Naive thymus-derived CD8-positive, alpha-beta T cell (primary cell): ENCODE measurements at places on chromosomes 11 and 22. TPM values are rescaled to one million over a fixed set of nuclear protein-coding genes. Genes with fewer than 3 reads are reported as not detected.

DNA sequence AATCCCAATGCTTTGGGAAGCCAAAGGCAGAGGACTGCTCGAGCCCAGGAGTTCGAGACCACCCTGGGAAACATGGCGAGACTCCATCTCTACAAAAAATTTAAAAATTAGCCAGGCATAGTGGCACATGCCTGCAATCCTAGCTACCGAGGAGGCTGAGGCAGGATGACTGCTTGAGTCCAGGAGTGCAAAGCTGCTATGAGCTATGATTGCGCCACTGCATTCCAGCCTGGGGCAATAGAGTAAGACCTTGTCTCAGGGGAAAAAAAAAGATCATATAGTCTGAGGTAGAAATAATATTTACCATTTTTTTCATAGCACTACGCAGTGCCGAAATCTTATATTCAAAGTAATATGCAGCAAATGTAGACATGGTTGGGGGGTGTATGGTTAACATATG, 47.8 kb downstream of the MRTFA start:
- no peak for DNase-seq

- no peak for DNase-seq
These were observed 9.4 kb upstream of the RTCB start for GRCh38 chr22:32421484-32421883.

- DNase-seq: no peak
These were observed 56.7 kb downstream of the PHF21B start for GRCh38 chr22:44952863-44953746.

GRCh38 chr11:120558744-120559431, 47.3 kb downstream of the GRIK4 start:
- DNase-seq: no peak

- no peak for DNase-seq
These were observed 23.4 kb downstream of the SYN3 start for GRCh38 chr22:33034753-33035152.

- DNase-seq: no peak
These were observed 23.6 kb downstream of the PTPRJ start for GRCh38 chr11:48003926-48004325.

DNA sequence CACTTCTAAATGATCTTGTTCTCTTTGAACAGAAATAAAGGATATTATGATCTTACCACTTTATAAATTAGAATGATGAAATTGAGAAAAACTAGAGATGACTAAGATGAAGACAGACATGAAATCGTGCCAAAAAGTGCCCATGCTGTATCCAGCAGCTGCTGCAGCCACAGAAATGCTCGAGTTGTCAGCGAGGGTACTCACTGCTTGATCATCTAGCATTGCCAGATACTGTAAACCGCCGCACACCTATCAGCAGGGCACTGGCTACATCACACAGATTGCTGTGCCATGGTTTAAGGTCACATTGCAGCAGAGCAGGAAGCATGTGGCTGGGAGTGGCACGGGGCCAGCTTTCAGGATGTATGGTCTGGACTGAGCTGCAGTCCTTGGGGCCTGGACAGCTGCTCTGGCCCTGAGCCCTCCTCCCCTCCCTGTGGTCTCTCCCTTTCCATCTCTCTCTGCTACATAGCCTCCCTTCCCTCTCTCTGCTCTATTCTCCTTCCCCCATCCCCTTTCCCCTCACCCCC, 51.0 kb upstream of the SEPTIN5 start:
- no peak for DNase-seq

- DNase-seq: no peak
These were observed 2.0 kb upstream of the ROBO3 start for GRCh38 chr11:124863137-124863825.

DNA sequence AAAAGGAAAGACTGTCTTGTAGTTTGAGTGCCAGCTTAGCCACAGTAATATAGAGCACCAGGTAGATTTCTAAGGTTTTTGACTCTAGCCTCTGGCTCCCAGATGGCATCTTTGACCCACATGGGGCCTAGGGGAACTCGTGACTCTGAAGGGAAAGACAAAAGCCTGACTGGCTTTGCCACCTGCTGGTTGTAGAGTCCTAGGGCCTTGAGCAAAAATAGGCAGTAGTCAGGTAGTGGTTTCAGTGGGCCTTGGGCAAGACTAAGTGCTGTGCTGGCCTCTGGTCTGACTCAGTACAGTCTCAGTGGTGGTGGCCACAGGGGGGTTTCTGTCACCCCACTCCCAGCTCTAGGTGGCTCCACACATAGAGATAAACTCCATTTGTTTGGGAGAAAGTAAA, 349.4 kb downstream of the FAM181B start:
- no peak for DNase-seq

DNA sequence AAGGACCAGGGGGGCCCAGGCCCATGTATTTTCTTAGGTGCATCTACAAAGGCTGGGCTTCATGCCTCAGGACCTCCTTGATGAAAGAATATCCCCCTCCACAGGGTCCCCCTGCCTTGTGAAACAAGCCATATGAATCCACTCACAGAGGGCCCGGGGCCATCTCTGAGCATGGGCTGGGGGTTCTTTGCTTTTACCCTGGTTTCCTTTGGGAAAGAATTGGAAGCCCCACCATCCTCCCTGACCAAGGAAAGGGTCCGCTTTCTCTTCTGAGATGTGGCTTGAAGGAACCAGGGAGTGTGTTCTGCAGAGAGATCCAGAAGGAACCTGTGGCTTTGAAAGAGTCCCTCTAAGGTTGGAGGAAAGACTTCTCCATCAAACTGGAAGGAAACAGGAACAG, 9.2 kb upstream of the ANO1 start:
- DNase-seq: no peak

GRCh38 chr11:119000906-119001305, 3.0 kb downstream of the CENATAC start:
- DNase-seq: no peak

GRCh38 chr11:92793189-92793588, 176.3 kb upstream of the MTNR1B start:
- no peak for DNase-seq

DNA sequence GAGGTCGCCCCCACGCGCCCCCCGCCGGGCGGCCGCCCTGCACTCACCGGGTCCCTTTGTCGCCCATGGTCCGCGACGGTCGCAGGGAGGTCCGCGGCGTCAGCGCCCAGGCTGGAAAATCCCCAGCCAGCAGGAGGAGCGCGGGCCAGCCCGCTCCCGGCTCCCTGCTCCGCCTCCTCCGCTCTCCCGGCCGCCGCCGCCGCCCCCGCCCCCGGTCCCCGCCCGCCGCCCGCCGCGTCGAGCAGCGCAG, at the start of gene ARRB1:
ARRB1 (minus strand) TSS at position 121 of the 250 bp plus-strand sequence; CDS start at position 67, 54 bp downstream.
- no peak for DNase-seq

GRCh38 chr22:24727218-24727851, 47.2 kb downstream of the PIWIL3 start:
- DNase-seq: no peak

DNA sequence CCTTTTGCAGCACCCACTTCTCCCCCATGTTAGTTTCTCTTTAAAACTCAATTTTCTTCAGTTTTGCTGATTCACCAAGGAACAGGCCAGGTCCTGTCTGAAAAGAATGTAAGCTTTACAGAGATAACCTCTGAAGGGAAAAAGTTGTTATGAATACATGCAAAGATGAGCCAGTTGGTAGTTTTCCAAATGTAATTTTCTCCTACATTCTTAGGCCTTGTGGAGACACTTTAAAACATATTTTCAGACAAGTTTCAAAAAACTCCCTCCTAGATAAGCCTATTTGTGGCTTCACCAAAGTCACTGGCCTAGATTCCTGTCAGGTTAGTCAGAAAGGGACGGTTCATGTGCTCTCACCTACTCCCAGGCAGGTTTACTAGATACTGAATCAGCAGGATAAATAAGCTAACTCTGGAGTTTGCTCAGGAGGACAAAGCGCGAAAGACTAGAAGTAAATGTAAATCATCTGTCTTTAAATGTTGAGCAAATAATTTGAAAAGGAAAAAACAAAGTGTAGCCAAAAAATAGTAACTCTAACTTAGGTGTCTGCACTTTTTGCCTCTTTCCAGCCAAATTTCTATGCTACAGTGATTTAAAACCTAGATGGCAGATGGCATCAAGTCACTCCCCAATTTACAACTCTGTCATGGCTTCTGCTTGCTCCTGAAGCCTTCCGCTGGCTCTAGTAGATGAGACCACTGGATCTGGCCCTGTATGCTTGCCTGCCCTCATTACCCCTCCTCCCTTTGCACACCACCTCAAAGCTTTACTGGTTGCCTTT, 4.9 kb upstream of the ATP6V1E1 start:
- no peak for DNase-seq

PANX3 gene
- polyA plus RNA-seq: not detected

OR4D11 gene
- polyA plus RNA-seq: not detected

PNPLA5 gene
- polyA plus RNA-seq: not detected

DBX1 gene
- 0.15 TPM for polyA plus RNA-seq

KDELR3 gene
- polyA plus RNA-seq: 0.11 TPM

PLEKHA7 gene
- not detected for polyA plus RNA-seq

VPS26B gene
- 62.5 TPM for polyA plus RNA-seq

INSC gene
- not detected for polyA plus RNA-seq

ALDH3B2 gene
- not detected for polyA plus RNA-seq

POTEH gene
- polyA plus RNA-seq: not detected

ASPHD2 gene
- polyA plus RNA-seq: 3.1 TPM
